Posterior vena cava (tissue), 2 donors: ENCODE measurements at places on chromosomes 5 and 9. TPM values are rescaled to one million over a fixed set of nuclear protein-coding genes. Genes with fewer than 3 reads are reported as not detected.

GRCh38 chr5:149518620-149519019, 32.6 kb downstream of the CSNK1A1 start:
- no peak for DNase-seq

GRCh38 chr5:173454736-173455598, 126.8 kb upstream of the STC2 start:
- DNase-seq = peak; percentile 85

The SLC31A1 gene
- 15.0 TPM for total RNA-seq

- no peak for DNase-seq
Measured at GRCh38 chr9:93013856-93014582, 44.5 kb upstream of the SUSD3 start.

The SMIM33 gene
- total RNA-seq = not detected

DNA sequence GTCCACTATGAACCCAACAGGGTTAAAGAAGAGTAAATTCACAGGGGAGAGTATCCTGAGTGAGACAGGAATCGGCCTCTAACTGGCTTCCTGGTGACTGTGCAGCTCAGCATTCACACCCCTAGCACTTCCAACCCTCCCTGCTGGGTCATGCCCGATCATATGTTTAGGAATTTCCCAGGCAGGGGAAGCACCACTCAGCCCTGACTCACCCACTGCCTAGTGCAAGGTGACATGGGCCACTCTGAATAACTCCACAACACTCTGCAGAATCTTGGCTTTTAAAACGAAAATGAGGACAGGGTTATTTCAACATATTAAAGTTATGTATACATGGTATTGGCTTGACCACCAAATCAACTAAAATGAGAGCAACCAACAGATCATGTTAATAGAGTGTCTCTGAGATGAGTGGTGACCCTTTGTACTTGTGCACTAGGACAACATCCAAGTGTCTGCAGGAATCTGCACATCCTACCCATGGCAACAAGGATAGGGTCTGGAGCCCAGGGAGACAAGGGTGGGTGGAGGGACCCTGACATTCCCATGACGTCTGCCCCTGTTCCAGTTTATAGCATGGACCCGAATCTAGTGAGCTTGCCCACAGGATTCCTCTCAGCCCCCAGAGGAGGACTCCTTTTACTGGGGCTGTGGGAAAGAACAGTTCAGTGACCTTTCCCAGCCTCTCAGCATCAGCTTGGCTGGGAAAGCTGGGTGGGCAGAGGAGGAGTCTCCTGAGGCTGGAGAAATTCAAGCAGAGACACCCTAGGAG, 485.8 kb downstream of the SEMA5A start:
- no peak for DNase-seq

The BTNL3 gene
- total RNA-seq = not detected

DNA sequence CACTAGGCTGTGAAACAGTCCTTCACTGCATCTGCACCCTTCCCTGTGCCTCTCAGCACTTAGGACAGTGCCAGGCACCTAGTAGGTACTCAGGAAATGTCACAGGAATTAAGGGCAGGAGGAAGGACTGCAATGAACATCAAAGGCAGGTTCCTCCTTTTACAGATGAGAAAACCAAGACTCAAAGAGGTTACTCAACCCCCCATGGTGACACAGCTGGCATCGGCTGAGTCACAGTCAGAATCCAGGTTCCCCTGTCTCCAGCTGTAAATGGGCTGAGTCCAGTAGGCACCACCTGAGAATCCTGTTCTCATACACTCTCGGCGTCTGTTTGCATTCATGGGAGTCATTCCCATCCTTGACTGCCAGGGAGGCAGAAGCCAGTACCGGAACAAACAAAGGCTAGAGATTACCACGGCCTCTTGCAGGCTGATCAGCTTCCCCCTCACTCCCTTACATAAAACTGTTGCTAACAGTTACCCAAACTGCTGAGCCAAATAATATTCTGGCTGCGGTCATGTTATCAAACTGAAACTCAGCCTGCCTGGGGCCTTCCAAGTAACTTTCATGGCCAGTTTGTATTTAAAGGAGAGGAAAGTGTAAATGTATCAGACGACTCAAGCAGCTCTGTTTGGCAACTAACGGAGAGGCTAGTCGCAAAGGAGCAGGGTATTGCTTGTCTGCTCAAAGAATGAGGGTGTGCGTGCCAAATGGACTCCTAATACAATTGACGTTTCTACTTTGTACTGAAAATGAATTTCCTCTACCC, 201.7 kb downstream of the PAPPA start:
- DNase-seq = no peak

DNA sequence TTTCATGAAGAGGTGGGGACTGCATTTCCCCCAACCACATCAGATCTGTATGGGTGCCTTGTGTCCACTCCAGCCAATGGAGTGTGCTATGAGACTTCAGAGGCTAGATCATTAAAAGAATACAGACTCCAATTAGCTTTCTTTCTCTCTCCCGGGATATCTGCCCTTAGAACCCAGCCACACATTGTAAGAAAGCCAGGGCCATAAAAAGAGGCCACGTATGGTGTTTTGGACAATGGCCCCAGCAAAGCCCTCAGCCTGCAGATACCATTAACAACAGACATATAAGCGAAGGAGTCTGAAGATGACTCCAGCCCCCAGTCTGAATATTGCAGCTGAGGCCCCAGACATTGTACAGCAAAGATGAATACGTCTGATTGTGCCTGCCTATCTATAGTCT, 21.5 kb downstream of the IL6ST start:
- DNase-seq = no peak

DNA sequence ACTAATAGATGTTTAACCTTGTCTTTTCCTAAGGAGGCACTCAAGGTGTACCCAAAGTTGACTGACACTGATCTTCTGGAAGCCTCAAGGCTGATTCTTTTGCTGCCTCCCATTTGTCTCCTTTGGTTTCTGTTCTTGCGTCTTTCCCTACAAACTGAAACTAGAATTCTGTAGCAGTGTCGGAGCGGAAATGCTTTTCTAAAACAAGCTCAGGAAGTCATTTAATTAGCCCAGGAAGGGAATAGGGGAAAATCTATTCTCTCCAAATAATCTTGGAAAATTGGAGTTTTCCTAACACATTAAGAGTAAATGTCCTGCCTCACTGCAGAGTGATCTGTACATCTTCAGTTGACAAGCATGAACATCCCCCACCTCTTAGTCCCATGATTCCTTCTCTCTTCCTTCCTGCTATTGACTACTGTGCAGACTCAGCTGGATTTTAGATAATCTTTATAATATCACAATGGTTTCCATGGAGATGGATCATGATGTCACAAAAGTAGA, 182.7 kb downstream of the NR3C1 start:
- DNase-seq = no peak

DNA sequence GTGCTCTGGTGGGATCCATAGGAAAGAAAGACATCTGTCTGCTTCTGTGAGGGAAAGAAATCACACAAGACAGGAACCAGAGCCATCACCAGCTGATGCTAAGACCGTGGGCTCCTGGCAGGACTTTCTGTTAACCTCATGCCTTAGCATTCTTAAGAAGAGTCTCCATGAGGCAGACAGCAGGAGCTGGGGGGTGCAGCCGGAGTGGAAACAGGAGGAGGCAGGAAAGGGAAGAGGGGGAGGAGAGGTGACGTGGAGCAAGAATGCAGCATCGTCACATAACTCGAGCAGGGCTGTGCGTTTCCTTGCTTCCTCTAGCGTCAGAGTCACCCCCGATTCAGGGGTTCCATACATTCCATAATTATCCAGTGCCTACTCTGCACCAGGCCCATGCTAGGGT, 53.6 kb downstream of the ERGIC1 start:
- DNase-seq = peak; percentile 87

The STRBP gene
- total RNA-seq = 3.7 TPM

DNA sequence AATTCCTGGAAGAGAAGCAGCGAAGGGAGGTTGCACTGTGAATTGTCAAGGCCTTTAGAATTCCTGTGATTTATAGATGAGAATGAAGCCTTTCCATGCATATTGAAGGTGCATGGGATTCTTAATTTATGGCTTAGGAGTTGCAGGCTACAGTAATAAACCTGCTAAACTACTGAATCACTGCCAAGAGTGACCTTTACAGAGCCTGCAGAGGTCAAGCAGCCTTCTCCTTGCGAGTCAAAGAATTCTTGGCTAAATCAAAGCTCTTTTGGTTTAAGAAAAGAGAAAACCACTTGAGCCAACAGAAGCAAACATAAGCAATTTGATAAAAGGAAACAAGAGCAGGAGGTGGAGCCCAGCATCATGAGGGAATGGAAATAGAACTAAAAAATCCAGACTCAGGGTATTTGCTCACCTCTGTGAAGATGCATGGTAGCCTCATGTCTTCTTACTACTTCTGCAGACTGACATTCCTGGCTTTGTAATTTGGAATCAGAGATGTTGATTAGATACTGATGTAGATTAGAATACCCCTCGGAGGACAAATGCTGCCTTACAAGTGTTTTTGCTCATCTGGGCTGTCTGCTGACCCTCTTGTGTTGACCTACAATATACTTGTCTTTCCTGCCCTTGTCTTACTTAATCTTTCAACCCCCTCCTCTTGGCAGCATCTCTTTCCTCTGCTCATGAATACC, 90.3 kb upstream of the IFNK start:
- no peak for DNase-seq

DNA sequence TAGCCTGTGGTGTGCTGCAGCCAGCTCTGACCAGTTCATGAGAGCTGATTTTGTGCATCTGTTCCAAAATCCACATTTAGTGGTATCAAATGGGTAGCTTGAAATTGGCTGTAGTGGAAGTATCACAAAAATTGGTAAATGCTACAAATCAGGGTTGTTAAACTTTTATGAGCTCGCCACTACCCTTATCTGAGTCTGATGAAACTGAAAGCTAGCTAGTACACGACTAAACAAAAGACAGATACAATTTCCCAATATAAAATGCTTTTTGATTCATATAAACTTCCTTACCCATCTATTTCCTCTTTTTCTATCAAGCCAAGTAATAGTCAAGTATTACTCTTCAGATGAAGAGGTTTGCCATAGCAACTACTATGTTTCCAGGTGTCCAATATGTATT, 392.0 kb downstream of the TMEM161B start:
- no peak for DNase-seq

DNA sequence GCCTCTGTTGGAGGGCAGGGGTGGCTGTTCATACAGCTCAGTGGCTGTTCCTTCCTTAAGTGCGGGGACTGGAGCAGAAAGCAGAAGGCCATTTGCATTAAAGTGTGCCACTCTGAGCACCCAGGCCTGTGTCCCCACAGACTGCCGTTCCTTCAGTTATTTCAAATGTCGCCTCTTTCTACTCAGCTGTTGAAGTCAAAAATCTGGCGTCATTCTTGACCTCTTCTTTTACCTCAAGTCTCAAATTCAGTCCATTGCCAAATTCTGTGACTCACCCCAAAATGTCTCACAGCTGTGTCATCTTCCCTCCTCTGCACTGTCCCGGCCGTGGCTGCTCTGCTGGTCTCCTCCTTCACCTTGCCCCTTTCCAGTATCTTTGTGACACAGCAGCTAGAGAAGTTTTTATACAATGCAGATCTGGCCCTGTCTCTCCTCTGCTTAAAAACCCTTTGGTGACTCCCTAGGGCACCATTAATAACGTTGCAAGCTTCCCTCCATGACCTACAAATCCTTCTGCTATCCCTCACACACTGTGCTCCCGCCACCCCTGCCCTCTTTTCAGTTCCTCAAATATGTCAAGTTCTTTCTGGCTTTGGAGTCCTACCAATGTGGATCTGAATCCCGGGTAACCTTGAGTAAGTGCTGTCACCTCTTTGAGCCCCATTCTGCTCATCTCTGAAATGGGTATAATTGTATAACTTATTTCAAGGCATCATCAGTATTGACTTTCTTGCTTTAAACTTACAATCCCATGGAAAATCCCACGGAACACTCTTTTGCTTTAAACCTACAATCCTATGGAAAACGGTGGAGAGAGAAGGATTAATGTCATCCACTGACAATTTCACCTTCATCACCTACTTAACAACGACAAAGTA, 98.3 kb upstream of the BOD1 start:
- peak; percentile 79 for DNase-seq

GRCh38 chr9:116153765-116154333, at the start of gene PAPPA:
TSS of gene PAPPA (plus strand) at chr9:116153791. CDS start at chr9:116154173, 382 bp downstream.
- no peak for DNase-seq

GRCh38 chr9:134382733-134383132, 56.5 kb downstream of the RXRA start:
- no peak for DNase-seq
